Ovary (tissue), 10 donors: ENCODE measurements at places on chromosomes 3 and 15. TPM values are rescaled to one million over a fixed set of nuclear protein-coding genes. Genes with fewer than 3 reads are reported as not detected.
A peak's percentile ranks its signal among the peaks of the same experiment; 100 is the strongest.

Gene SPINK8
- polyA plus RNA-seq = not detected

Gene SLC35G2
- 9.5 TPM for polyA plus RNA-seq

Gene STAC
- 1.2 TPM for polyA plus RNA-seq

Gene SLC22A13
- polyA plus RNA-seq = not detected

Gene BCL2A1
- 2.0 TPM for polyA plus RNA-seq

Gene DHX36
- polyA plus RNA-seq = 23.7 TPM

Gene FRMD5
- polyA plus RNA-seq = 0.17 TPM

Gene CPLX3
- not detected for polyA plus RNA-seq

Gene NOX5
- 1.1 TPM for polyA plus RNA-seq

Gene POMGNT2
- 24.0 TPM for polyA plus RNA-seq

Gene STARD5
- polyA plus RNA-seq = 9.4 TPM

Gene HGD
- 0.04 TPM for polyA plus RNA-seq

Gene CSPG4
- polyA plus RNA-seq = 3.3 TPM

Gene TMC3
- polyA plus RNA-seq = not detected

Gene APBA2
- 1.9 TPM for polyA plus RNA-seq

Gene GCHFR
- 2.8 TPM for polyA plus RNA-seq

Gene CLSTN2
- 28.9 TPM for polyA plus RNA-seq

Gene PPM1L
- polyA plus RNA-seq = 7.5 TPM

Gene TMCO5A
- not detected for polyA plus RNA-seq

GRCh38 chr3:127193341-127193740 is 410 bp downstream of the PRR23E start:
- no peak for DNase-seq

GRCh38 chr3:10981961-10982360 is 10.6 kb upstream of the SLC6A1 start:
- no peak for DNase-seq

DNA sequence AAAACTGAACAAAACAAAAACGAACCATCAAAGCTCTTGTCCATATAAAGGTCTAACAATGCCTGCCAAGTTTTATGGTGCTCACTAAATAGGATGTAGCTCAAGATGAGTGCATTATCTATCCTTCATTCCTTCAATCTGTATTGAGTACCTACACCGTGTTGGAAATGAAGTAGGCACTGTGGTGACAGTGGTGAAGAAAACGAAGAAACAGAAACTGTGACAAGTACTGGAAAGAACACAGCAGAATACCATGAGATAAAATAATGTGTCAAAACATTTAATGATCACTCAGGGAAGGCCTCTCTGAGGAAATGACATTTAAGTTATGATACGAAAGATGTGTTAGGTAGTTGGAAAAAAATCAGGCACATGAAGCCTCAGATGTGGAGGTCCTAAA is 36.2 kb downstream of the CBLB start:
- DNase-seq = no peak

GRCh38 chr3:24385012-24385615 is 109.5 kb downstream of the THRB start:
- DNase-seq = no peak

GRCh38 chr3:45592405-45592804 is 2.1 kb upstream of the LIMD1 start:
- DNase-seq = no peak

GRCh38 chr3:193317682-193318300 is 60.8 kb downstream of the ATP13A5 start:
- DNase-seq = no peak

GRCh38 chr3:151905647-151906046 is 32.2 kb downstream of the SUCNR1 start:
- no peak for DNase-seq

DNA sequence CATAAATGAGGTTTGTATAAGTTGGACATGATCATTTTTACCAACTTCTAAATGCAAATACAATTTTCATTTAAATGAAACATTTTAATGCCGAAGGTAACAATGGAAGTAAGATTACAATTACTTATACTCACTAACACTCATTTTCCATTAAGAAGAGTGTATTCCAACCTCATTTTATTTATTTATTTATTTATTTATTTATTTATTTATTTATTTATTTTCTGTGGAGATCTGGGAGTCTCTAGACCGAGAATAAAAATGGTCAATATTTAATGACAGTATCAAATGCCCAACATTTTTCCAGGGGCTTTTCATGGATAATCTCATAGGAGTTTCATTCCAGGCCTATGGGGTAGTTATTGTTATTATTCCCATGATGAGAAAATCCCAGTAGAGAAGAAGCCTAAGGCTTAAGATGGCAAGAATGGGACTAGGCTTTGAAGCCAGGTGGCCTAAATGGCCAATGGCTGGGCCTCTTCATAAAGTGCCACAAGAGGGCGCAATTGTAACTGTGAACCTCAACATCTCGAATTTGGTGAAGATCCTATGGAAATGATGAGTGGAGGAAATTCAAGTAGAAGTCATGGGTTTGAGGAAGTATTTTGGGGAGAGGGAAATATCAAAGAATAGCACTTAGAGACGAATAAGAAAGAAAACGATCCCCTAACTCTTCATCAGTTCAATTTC is 21.3 kb downstream of the VGLL3 start:
- no peak for DNase-seq

DNA sequence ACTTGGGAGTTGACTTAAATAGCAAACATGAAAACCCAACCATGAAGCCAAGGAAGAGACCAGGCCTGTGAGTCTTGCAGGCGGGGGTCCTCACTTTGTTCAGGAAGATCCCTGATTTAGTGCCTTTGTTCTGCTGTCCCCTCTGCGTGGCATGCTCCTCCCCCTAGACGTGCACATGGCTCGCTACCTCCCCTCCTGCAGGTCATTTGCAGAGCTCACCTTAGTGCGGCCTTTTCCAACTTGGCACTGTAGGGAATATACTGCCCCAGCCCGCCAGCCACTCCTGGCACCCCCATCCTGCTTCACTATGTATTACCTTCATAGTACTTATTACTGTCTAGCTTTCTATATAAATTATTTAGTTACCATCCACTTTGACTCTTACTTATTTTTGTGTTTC is 18.3 kb downstream of the GXYLT2 start:
- DNase-seq = no peak

- no peak for DNase-seq
Measured at GRCh38 chr15:96657096-96657495, 326.6 kb downstream of the NR2F2 start.

DNA sequence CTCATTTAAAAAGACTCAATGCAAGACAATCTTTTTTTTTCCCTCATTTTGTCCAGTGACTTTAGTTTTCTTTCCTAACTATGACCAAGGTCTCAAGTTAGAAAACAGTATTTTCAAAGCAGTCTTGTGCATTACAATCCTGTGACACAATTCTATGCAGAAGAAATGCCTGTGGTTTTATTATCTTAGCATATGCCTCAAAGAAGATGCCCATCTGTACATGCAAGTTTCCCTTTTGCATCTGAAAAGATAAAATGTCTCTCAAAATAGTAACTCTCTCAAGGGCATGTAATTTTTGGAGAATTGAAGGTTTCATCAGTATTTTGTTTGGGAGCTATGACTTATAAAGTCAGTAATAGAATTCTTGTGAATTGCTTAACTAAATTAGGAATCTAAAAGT is 292.0 kb upstream of the SUCLG2 start:
- DNase-seq = no peak

GRCh38 chr3:155282385-155283091 is 10.9 kb downstream of the STRIT1 start:
- no peak for DNase-seq

DNA sequence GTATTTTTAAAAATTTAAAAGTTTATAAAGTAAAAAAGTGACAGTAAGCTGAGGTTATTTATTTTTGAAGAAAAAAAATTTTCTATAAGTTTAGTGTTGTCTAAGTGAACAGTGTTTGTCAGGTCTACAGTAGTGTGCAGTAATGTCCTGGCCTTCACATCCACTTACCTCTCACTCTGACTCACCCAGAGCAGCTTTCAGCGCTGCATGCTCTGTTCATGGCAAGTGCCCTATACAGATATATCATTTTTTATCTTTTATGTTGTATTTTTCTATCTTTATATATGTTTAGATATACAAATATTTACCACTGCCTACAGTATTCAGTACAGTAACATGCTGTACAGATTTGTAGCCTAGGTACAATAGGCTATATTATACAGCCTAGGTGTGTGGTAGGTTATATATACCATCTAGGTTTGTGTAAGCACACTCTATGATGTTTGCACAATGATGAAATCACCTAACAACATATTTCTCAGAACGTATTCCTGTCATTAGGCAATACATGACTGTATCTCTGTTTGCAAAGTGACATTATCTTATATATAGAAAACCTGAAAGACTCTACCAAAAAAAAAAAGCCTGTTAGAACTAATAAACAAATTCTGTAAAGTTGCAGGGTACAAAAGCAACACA is 75.9 kb upstream of the TMC3 start:
- DNase-seq = no peak

GRCh38 chr3:24434651-24435050 is 60.0 kb downstream of the THRB start:
- DNase-seq = no peak

DNA sequence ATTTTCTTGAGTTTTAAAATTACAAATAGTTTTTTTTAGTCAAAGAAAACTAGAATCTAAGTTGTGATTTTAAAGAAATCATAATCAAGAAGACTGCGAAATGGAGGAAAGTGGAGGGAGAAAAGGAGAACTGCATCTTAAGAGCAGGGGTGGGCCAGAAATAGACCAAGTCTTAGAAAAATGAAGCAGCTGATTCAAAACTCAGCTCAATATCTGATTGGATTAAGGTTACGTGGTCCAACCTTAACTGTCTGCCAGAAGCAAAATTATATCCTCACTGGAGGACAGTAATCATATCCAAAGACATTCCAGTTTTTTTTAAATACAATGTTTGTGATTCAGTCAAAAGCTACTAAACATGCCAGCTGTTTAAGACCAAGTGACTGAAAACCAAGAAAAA is 41.4 kb downstream of the CHSY1 start:
- DNase-seq = no peak

- DNase-seq = no peak
Measured at GRCh38 chr3:9149566-9149965, 99.9 kb downstream of the SRGAP3 start.

- DNase-seq = no peak
Measured at GRCh38 chr15:94443186-94443585, 211.8 kb downstream of the MCTP2 start.

DNA sequence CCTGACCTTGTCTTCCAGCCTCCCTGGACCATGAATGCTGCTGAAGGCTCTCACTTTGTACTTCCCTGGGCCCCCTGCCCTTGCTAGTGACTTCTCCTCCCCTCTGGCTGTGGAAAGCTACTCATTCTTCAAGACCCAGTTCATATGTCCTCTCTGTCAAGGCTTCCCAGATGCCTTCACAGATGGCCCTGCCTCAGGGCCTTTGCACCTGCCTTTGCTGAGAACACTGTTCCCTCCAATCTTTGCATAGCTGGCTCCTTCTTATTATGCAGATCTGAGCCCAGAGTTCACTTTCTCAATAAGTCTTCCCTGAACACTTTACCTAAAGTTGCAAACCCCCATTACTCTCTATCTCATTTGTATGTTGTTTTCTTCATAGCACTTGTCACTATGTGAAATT is 97.1 kb upstream of the CTDSPL start:
- DNase-seq = no peak

DNA sequence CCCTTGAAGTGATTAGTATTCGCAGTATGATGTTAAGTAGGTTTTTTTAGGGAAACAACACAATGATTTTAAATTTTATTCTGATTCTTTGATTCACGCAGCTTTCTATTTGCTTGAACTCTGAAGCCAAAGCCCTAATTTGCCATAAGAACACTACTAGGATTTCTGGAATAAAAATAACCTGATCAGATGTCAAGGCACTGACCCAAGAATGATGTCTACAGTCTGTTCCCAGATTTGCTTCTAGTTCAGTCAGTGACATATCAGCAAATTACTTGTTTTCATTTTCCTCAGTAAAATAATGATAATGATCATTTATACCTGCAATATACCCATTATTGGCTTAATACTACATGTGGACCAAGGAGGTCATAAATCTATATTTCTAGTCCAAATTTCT is 179.5 kb upstream of the EIF1B start:
- no peak for DNase-seq

DNA sequence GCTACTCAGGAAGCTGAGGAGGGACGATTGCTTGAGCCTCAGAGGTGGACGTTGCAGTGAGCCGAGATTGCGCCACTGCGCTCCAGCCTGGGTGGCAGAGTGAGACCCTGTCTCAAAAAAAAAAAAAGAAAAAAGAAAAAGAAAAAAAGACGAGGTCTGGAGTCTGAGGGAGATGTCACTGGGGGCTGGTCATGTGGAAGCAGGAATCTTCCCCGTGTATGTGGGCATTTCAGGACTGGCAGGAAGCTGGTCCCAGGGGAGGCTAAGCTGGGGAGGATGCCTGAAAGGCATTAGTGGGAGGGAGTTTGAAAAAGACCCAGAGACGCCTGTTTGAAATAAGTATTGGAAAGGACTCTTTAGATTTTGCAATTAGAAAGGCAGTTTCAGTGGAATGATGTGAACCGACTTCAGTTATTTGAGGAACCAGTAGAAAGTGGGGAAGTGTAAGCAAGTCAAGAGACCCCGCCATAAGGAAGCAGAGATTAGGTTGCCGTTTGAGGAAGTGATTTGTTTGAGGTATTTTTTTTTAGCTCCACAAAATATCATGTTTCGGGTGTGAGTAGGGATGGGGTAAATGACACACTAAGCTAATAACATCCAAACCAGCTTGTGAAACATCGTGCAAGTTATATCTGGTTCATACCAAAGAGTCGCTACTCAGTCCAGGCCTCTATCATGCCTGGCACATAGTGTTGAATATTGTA is 55.5 kb downstream of the ST6GAL1 start:
- DNase-seq = no peak

- no peak for DNase-seq
Measured at GRCh38 chr3:76871655-76872054, 168.2 kb upstream of the ROBO2 start.

GRCh38 chr15:62637574-62637897 is 405.0 kb upstream of the TPM1 start:
- DNase-seq = no peak

- no peak for DNase-seq
Measured at GRCh38 chr3:25537516-25537915, 109.5 kb downstream of the RARB start.

DNA sequence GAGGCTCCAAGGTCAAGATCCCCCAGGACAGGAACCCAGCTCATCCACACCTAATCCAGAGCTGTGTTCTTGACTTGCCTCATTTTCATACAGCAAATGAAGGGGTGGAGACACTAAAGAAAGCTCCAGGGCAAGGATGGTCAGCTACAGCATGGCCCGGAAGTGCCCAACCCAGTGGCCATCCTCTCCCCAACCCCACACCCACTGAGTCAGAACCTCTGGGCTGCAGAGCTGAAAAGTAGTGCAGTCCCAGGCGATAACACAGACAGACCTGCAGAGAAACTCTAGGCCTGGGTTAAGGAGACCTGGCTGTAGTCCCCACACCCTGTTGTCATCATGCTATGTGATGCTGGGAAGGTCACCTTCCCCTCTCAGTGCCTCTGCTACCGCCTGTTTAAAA is 85.3 kb downstream of the SEMA5B start:
- DNase-seq = no peak

GRCh38 chr15:37002041-37002672 is 98.2 kb downstream of the MEIS2 start:
- DNase-seq = no peak

GRCh38 chr3:116179091-116179490 is 266.2 kb downstream of the LSAMP start:
- no peak for DNase-seq

GRCh38 chr3:176919836-176920765 is 277.2 kb downstream of the TBL1XR1 start:
- peak; percentile 43 for DNase-seq
